Substantia nigra (tissue), 51 donors: ENCODE measurements at places on chromosomes 7 and 10.

DNA sequence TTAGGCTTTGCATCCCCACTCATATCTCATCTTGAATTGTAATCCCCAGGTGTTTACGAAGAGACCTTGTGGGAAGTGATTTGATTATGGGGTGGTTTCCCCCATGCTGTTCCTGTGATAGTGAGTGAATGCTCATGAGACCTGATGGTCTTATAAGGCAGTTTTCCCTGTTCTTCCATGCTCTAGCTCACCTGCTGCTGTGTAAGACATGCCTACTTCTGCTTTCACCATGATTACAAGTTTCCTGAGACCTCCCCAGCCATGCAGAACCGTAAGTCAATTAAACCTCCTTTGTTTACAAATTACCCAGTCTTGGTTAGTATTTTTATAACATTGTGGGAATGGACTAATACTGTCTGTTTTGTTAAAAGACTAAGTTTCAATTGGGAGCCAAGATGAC is 35.3 kb upstream of the ZNF92 start:
- no peak for DNase-seq

DNA sequence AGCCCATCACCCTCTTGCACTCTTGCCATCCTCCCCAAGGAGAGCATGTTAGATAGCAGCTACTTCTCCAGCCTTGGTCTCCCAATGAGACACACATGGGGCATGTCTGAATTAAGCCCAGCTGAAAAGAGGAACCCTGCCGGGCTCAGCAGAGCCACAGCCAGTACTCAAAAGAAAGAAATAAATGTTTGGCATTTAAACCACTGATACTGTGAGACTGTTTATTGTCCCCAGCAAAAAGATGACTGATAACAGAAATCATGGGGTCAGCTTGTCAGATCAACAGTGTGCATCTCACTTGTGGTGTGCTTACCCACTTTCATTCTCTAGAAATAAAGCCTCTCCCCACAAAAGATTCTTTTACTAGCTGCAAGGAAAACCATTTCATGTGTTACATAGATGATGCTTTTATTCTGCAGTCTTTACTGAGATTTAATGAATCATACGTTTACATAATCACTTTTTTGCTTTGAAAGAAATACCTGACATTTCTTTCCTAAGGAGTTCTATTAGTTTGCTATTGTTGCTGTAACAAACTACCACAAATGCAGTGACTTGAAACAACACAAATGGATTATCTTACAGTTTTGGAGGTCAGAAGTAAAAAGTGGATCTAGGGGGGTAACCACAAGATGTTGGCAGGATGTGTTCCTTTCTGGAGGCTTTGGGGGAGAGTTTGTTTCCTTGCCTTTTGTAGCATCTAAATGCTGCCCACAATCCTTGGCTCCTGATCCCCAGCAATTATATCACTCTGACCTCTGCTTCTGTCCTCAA is 20.9 kb downstream of the ANKRD7 start:
- no peak for DNase-seq

- no peak for DNase-seq
These were observed 105.9 kb upstream of the ANLN start for GRCh38 chr7:36283711-36284130.

- DNase-seq = no peak
These were observed 7.1 kb downstream of the ZSCAN25 start for GRCh38 chr7:99623702-99624447.

- no peak for DNase-seq
These were observed 88.7 kb downstream of the ADARB2 start for GRCh38 chr10:1648648-1649047.

GRCh38 chr10:7703140-7703539 is at the start of gene ITIH2:
Gene ITIH2, plus strand, starts transcription at chr10:7703316. Its CDS starts 119 bp downstream, at chr10:7703435.
- DNase-seq = no peak

- DNase-seq = no peak
These were observed 50.9 kb upstream of the LEP start for GRCh38 chr7:128190051-128190647.

DNA sequence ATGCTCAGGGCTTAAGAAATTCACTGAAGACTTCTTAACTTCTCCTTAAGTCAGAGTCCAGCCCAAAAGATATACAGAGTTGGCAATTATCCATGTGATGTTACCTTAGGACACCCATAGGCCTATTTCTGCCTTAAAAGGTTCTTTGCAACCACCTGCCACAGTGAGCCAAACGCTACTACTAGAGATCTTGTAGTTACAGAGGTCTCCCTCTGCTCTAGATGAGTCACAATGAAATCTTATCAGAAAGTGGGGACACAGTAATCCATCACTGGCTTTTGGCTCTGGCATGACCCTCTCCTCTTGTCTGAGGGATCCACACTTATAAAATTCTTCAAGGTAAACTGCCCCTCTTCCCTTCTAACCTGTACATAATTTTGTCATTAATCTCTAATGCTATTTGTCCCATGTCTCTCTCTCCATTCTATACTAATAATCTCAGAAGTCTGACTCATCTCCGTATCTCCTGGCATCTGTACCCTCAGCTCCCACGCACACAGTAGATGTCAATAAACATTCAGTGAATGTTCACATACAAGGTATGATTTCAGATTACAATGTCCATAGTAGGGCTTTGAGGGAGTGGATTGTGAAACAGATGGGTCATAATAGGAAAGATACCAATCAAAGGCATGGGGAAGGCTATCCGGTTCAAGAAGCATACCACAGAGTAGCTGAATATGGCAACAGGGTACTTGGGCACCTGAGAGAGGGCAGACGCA is 112.1 kb downstream of the SGMS1 start:
- no peak for DNase-seq

- no peak for DNase-seq
These were observed 39.6 kb downstream of the ASAH2 start for GRCh38 chr10:50211670-50212069.

- no peak for DNase-seq
These were observed 121.5 kb downstream of the KAT6B start for GRCh38 chr10:74947781-74948401.

DNA sequence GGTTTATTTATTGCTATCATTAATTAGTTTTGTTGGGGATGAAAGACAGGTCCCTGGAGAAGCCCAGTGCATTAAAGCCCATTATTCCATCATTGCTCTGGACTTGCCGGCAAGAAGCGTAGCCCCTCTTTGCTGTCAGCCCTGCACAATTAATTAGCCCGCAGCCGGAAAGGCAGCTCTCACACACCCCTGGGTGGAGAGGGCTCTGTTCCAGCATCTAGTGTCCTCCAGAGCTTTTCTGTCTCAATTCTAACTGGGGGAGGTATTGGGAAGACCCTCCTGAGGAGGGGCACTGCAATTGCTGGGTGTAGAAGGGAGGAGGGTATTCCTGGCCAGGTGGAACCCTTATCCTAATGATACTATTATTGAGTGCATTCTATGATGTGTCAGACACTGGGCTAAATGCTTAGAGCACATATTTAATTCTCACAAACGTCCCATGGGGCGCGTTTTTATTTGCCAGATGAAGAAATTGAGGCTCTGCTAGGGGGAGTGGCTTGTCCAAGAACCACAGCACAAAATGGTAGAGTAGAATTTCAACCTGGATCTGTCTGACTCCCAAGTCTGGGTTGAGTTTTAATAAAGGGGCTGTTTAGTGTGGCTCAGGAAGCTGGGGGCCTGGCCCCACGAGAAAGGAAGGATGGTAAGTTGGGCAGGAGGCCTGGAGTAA is 148.1 kb upstream of the PCBD1 start:
- DNase-seq = no peak

GRCh38 chr7:88647825-88648224 is 111.7 kb upstream of the ZNF804B start:
- DNase-seq = no peak
